ENCODE measurements at places on chromosomes 16 and 17. TPM values are rescaled to one million over a fixed set of nuclear protein-coding genes. Genes with fewer than 3 reads are reported as not detected.

The AATK gene
- 1.0 TPM for total RNA-seq

The NME4 gene
- 111 TPM for total RNA-seq

The TAF15 gene
- 106 TPM for total RNA-seq

The MT1F gene
- 55.1 TPM for total RNA-seq

The FOXN1 gene
- total RNA-seq: not detected

The NEUROD2 gene
- not detected for total RNA-seq

The VPS35 gene
- 95.6 TPM for total RNA-seq

The PRR14 gene
- total RNA-seq: 46.0 TPM

Measured in subcutaneous adipose tissue (tissue), 4 donors.